ENCODE measurements at places on chromosomes 1 and 21.
A peak's percentile ranks its signal among the peaks of the same experiment; 100 is the strongest.

DNA sequence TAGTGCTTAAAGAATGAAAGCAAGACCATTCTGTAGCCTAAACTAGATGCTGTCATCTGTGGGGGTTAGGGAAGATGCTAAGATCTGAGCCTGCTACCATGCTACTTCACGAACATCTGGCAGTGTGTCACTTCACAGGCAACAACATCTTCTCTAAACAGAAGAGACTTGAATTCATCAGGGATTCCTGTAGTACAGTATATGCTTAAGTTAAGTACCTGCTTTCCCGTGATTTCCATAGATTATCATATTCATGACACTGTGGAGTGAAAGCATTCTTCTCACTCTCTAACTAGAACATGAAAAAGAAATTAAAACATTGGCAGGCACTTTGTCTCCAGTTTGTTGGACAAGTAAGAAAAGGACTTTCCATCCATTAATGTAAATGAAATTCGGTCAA is 390.9 kb downstream of the PTBP2 start:
- DNase-seq: no peak

DNA sequence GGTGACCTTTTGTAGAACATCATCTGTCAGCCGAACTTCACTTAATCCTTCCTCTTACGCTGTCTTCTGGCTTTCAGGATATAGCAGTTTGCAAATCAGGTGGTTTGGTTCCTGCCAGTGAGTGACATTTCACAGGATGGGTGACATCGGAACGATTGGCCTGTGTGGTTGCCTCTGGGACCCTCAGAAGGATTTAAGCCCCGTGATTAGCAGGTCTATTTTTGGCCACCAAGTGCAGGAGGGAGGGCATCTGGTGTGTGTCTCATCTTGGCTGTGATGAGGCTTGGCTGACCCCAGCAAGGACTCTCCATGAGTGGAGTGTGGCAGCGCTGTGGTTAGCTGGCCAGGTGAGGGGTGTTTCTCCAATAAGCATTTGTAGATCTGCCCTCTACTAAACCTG is 407.6 kb upstream of the VAMP3 start:
- no peak for DNase-seq

DNA sequence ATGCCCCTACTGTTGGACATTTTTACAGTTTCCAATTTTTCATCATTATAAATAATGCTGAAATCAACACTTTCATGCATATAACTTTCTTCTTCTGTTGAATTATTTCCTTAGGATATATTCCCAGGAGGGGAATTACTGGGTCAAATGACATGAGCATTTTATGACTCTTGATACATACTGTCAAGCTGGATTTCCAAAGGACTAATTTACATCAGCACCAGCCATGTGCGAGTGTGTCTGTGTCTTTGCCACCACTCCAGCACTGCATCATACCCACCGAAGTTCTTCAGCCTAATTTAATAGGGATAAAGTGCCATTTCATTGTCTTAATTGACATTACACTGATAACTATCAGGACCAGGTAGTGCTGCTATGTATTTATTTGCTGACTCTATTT is 146.7 kb downstream of the CSMD2 start:
- DNase-seq: no peak

- no peak for DNase-seq
Observed at GRCh38 chr1:119000371-119001180, 12.4 kb upstream of the TBX15 start.

DNA sequence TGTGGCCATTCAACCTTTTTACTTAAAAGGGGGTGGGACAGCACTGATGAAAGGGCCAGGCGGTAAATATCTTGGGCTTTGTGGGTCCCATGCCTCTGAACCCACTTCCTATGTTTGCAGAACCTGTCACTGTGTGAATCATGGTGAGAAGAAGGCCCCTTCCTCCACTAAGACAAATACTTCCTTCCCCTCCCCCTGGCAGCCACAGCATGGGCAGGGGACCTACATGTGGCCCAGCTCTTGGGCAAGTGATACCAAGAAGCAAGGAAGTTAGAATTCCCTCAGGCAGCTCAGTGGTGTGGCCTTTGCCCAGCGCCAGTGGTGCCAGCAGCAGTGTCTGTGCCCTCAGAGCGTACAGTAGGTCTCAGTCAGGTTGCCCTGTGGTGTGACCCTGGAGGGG is 168.6 kb downstream of the TRIM33 start:
- DNase-seq: peak; percentile 60

DNA sequence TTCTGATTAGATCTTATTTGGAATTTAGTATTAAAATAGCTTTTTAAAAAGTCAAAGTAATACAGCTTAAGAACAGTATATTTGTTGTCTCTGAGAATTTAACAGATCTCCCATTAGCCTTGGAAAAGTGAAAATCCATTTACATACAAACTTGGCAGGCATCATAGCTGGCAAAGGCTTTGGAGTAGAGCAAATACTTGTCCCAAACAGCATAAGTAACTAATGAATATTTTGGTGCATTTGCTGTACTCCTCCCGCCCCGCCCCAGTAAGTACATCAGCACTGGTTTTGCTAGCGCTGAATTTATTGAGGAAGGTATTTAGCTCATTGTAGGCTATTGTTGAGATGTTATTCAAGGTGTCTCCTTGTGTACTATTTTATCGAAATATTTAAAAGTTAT is 417.7 kb upstream of the KAZN start:
- no peak for DNase-seq

DNA sequence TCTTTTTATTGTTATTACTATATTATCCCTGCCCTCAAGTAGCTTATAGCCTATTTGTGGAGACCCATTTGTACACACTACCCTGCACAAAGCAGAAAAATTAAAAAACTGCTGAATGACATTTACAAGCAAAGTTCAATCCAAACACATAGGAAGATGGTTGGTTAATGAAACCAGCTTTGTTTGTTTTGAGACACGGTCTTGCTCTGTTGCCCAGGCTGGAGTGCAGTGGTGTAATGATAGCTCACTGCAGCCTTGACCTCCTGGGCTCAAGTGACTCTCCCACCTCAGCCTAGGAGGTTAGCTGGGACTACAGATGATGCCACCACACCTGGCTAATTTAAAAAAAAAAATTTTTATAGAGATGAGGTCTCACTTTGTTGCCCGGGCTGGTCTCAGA is 31.6 kb downstream of the TGFB2 start:
- no peak for DNase-seq

DNA sequence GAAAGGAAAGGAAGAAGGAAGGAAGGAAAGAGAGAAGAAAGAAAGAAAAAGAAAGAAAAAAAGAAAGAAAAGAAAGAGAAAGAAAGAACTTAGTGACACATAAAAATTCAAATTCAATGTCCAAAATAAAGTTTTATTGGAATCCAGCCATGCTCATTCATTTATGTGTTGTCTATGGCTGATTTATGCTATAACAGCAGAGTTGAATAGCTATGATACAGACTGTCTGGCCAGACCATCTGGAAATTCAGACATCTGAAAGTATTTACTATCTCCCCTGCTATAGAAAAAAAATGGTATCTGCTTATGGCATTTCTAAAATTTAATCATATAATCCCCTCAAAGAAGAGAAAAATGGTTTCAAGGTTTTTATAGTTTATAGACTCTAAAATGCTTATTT is 79.4 kb upstream of the RRP15 start:
- no peak for DNase-seq

- DNase-seq: peak; percentile 91
Observed at GRCh38 chr1:158248118-158248517, 6.1 kb upstream of the CD1A start.

DNA sequence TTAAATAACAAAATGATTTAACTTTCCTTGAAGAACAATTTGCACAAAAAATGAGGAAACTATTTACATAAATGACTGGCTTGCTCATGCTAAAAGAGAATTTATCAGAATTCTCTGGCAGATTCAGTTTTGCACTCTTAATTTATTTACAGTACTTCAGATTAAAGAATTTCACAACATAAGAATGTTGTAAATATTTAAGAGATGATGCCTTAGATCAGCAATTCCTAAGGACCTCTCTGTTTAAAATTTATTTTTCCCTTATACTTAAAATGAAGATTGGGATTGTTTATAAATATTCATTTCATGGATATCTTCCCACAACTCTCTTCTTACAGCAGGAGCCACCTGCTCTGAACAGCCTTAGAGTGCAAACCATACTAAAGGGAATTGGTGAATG is 120.8 kb downstream of the OLFM3 start:
- no peak for DNase-seq

GRCh38 chr1:77673716-77674355 is 8.6 kb downstream of the ZZZ3 start:
- DNase-seq: no peak
